ENCODE measurements at places on chromosomes 6 and 20.

DNA sequence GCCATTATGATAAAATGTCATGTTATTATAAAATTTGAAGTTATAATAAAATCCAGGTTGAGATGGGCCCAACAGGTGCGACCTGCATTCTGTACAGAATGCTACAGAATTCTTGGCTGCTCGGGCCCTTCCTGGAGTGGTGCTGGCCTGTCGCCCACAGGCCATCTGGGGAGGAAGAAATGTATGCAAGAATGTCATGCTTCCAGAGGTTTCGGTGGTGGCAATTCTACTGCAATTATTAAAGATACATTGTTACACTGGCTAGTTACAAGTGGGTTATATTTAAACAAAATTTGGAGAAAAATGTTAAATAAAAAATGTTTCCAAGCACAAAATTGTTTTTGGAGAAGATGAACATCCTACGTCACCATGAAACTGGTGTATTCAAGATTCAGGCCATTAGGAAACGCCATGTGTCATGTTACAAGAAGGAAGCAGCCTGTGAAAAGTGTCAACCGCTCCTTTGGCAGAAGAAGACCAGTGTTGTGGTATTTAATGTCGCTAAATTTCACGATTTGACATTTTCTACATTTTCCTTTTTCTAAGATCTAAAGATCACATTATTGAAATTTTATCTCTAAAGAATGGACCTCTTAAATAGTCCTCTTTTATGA is 7.1 kb downstream of the RAMACL start:
- no peak for DNase-seq

GRCh38 chr6:50442531-50443040 is 270.7 kb upstream of the TFAP2D start:
- DNase-seq, result no peak

GRCh38 chr20:3890398-3890751 is 1.2 kb downstream of the PANK2 start:
- no peak for DNase-seq

DNA sequence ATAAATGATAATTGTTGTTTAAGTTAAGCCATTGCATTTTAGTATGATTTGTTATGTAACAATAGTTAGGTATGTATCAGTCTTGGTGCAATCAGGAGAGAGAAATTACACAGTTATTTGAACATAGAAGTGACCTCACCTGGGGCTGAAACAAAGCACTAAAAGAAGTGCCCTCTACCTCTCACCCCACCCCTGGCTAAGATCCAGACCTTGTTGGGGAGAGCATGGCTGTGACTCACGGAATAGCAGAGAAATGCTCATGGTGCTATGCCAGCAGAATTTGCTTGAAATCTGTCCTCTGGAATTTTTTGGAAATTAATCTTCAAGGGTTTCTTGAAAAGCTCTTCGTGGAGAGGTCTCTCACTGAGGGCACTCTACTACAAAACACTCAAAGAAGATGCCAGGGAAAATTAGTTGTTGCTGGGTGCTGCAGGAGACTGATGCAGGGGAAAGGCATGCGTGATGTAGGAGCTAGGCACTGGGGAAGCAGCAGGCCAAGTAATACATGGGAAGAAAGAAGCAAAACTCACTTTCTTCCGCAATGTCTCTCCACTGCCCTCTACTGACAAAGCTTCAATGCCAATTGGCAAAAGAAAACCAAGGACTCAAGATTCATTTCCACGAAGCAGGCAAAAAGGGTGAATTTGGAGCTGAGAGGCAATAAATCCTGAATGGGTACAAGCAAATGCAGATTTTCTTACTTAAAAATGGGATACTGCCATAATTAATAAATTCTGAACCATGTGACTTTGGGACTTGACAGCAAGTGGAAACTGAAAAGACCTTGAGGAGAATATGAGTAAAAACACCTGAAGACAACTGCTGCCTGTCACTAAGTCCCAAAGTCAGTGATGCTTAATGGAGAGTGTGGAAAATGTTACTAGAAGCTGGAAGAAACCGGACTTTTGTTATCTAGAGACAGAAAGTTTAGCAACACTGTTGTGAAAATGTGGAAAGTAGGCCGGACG is 136.3 kb upstream of the ZNF184 start:
- no peak for DNase-seq

DNA sequence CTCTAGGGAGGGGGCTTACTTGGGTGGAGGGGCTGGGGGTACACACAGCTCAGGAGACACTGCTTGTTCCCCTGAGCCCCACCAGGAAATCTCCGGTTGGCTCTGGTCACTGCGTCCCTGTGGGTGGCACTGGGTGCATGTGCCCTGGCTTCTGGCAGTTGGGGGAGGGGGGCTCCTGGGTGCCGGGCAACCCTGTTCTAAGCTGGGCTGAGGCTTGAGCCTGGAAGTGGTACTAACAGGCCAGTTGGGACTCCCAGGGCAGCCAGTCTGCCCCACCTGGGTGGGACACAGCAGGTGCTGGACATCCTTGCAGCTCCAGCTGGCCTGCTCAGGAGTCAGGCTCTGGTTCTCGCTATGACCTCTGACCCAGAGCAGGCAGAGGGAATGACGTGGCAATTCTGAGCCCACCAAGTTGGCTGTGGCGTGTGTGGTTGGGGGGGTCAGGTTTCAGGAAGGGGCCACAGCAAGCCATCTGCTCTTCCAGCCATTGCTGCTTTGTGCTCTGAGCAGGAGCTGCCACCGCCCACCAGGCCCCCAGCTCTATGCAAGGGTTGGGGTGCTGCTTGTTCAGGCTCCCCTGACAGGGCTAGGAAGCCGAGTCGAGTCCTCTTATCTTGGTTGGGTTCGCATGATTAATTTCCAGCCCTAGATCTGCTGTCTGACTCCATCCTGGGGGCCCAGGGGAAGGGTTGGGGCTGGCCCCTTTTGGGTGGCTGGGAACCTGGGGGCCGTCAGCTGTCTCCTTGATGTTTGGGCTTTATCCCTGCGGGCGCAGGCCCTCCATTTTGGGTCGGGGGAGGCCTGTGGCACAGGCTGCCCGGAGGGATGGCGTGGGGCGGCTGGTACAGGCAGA is 590 bp downstream of the C20orf204 start:
- no peak for DNase-seq

DNA sequence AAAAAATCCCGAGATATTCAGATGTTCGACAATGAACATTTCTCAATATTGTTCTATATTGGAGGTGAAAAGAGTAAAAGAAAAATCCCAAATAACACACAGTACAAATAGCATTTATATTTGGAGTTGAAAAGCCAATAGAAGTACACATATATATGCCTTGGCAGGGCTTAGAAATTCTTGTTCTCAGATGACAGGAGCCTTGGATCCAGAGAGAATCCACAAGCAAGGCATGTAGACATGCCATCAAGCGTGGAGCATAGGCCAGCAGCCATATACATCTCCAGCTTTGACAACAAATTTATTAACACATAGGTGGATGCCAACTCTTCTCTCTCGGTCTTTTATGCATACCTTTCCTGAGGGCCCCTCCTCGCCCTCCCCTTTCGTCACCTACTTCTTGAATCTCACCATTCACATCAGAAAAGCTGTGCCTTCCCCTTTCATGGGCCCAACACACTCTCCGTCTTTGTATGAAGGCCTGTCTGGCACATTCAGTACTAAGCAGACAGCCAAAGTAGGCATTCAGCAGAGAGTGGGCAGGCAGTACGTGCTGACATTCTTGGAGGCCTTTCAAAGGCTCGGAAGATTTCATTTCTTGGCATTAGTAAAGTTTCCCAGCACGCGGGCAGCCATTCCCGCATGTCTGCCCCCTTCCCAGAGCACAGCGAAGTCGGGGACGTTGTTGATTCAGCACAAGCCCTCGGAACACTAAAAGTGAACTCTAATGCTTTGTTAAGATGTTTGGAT is 18.2 kb downstream of the NEDD9 start:
- no peak for DNase-seq

- DNase-seq, result no peak
These were observed 166.5 kb downstream of the SMOC2 start for GRCh38 chr6:168607272-168608112.

- no peak for DNase-seq
These were observed 18.8 kb downstream of the EYA2 start for GRCh38 chr20:46913329-46914044.

DNA sequence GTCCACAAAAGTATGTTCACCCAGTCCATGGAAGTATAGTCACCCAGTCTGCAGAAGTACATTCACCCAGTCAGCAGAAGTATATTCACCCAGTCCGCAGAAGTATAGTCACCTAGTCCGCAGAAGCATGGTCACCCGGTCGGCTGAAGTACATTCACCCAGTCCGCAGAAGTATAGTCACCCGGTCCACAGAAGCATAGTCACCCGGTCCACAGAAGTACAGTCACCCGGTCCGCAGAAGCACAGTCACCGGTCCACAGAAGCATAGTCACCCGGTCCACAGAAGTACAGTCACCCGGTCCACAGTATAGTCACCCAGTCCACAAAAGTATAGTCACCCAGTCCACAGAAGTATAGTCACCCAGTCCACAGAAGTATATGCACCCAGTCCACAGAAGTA is 8.8 kb downstream of the TCFL5 start:
- no peak for DNase-seq

DNA sequence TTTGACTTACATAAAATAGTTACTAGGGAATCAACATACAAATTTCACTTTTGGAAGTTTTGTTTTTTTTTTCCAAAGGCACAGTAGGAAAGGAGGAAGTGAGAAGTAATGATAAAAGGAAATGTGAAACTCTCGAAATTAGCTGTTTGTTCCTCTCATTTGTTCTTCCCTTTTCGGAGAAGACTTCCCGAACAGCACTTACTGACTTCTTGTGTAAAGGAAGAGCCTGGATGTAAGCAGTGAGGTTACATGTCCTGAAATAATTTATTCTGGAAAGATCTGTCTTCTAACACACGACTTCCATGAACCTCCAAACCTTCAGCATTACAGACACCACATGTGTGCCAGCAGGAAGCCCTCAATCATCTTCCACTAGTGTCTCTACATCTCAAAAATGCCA is 59.1 kb downstream of the KIF16B start:
- no peak for DNase-seq

GRCh38 chr6:14281811-14282660 is 164.5 kb downstream of the CD83 start:
- no peak for DNase-seq

- DNase-seq, result no peak
These were observed 1.9 kb downstream of the TBPL1 start for GRCh38 chr6:133954657-133955576.

GRCh38 chr20:21515300-21516179 is 1.7 kb upstream of the NKX2-2 start:
- no peak for DNase-seq

GRCh38 chr20:58233881-58234528 is 5.6 kb upstream of the ANKRD60 start:
- DNase-seq, result peak; percentile 23

DNA sequence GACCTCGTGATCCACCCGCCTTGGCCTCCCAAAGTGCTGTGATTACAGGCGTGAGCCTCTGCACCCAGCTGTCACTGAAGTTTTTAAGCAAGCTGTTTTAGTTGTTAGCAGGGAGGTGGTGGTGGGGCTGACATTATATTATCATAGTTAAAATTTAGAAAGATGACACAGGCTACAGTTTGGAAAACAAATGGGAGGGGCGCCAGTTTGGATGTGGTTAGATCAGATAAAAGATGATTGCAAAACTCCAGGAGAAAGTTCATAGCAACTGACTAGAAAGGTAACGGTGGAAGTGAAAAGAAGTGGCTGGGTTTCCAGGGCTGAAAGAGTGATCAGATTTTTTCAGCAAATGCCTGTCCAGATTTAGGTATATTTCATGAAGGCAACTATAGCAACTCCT is 311.9 kb upstream of the CITED2 start:
- no peak for DNase-seq

DNA sequence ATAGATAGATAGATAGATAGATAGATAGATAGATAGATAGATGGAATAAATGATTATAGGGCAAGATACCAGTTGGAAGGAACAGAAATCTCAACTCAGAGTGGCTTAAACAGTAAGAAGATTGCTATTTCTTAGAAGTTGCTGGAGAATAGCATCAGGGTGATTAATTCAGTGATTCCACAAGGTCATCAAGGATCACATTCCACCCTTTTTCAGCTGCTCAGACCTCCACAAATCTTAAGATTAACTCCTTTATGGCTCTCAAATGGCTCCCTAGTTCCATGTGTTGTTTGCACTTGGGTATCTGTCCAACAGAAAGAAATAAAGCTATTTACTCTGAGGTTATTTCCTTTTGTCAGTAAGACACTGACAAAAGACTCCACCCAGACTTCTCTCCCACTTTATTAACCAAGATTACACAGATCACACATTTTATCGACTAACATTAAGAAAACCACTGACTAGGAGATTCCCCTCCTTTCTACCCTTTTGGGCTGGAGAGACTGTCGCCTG is 68.3 kb upstream of the KIF16B start:
- no peak for DNase-seq

GRCh38 chr6:133130863-133131262 is 110.3 kb upstream of the EYA4 start:
- DNase-seq, result no peak

Data from activated T-helper 1 cell treated with anti-CD3 and anti-CD28 coated beads, Interleukin-2, amount 50 U/mL, for 16 hours (primary cell).